ENCODE measurements at places on chromosomes 5 and 9.
A peak's percentile ranks its signal among the peaks of the same experiment; 100 is the strongest.

DNA sequence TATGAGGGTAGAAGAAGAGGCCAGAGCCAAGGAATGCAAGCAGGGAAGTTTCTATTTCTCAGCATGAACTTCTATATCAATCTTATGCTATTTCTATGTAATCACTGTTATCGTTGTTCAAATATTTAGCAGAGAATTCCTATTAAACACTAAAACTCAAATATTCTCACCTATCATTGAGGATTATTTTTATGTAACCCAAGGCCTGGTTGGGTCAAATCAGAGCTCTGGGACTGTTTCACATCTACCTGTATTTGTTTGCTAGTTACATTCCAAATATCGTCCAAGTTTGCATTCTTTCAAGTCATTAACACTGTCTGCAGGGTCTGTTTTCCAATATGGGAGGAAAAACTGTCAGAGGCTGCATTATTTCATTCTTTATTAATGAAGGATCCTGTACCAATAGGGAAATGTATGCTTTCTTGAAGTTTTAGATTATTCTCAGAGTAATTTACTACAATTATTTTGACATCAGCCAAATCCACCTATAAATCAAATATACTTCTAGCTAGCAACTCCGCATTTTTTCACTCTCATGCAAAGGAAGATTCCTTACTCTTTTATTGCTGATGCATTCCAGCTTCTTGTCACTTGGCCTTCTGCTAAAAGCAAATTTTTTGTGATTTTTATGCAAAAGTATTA lies 52.2 kb downstream of the LURAP1L start:
- DNase-seq: no peak

DNA sequence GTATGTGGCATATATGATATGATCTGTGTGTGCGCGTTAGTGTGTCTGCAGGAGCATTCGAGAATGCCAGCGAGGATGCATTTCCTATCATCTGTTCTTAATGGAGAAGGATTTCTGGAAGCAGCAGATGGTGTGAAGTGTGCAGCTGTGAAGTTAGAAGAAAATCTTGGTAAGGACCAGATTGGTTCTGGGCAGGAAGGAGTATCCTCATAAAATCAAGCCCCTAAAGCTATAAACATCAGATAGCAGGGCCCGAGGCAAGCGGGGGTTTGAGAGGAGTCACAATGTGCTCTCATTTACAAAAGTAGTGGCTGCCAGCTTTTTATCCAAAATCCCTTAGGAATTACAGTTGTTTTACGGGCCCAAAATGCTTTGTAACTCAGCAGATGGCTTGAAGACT lies 40.0 kb downstream of the DAPK1 start:
- no peak for DNase-seq

DNA sequence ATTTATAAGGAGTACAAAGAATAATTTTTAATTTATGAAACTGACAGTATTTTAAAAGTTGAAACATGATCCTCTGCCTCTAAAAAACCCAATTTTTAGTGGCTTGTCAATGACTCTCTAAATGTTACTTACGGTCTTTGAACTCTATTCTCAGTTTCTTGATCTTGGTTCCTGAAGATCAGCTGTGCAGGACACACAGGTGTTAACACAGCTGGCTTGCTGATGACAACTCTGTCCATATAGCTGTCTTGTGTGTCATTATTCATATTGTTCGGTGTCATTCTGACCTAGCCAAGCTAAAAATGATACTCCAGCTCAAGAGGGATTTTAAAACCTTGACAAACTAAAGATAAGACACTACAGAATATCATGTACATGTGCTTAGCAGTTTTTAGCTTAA lies 314.5 kb downstream of the CCDC171 start:
- DNase-seq: no peak

DNA sequence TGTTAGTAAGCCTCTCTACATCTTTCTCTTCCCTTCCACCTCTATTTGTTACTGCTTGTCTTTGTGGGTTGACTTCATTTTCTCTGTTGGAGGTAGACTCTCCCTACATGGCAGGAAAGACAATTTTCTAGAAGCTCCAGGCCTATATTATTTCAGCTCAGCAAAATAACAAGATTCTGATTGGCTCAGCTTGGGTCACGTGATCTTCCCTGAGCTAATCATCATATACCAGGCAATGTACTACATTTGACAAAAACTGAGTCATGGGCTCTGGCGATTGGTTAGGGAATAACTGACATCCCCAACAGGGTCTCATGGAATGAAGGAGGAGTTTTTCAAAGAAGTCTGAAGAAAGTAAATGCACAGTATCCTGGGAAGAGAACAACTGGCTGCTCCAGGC lies 65.6 kb upstream of the NR3C1 start:
- DNase-seq: no peak

GRCh38 chr9:1460143-1460769 lies 410.1 kb downstream of the DMRT2 start:
- peak; percentile 67 for DNase-seq

DNA sequence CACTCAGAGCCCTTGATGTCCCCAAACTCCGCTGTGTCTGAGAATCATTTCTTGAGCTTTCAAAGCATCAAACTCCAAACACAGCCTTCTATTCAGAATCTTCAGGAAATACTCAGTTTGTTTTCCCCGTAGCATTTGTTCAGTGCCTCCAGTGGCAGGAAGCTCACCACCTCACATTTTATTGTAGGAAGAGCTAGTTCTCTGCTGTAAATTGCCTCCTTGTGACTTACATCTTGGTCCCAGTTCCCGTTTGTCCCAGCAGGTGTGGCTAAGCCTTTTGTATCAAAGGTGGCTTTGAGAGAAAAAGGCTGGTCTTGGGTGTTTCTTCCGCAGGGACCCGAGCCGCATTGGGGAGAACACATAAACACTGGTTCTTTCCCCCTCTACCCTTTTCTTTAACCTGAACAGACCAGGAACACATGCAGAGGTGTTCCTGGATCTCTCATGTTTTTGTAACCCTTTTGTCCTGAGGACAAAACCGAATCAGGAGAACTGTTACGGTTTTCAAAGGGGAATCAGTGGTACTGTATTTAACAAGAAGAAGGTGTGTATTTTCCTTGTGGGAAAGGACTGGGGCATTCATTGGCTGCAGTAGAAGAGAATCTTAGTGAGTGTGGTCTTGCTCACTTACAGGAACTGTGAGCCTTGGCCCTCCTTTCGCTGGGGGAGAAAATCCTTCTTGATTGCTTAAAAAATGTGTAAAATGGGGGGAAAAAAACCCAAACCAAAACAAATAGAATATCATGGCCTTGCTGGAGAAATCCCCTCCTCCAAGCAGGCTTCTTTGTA lies 1.9 kb downstream of the OSMR start:
- DNase-seq: no peak

DNA sequence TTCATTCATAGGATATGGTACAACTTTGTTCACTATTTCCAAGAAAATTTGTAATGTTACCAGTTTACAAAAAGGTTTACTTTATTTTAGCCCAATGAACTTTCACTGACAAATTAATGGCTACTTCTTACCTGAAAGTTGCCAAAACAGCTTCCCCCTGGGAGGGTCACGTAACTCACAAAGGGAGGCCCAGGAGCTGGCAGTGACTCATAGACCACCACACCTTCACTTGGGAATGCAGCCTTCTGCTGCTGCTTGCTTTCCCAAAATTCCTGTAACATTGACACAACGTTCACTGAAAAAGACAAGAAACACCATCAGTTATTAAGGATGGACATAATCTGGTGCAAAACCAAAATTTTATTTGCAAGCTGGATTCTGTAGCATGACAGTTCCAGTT lies 18.1 kb downstream of the LIX1 start:
- no peak for DNase-seq

GRCh38 chr5:74028406-74028805 lies 402.4 kb downstream of the ARHGEF28 start:
- no peak for DNase-seq

- peak; percentile 69 for DNase-seq
Observed at GRCh38 chr9:117021906-117022305, 334.8 kb downstream of the TRIM32 start.

DNA sequence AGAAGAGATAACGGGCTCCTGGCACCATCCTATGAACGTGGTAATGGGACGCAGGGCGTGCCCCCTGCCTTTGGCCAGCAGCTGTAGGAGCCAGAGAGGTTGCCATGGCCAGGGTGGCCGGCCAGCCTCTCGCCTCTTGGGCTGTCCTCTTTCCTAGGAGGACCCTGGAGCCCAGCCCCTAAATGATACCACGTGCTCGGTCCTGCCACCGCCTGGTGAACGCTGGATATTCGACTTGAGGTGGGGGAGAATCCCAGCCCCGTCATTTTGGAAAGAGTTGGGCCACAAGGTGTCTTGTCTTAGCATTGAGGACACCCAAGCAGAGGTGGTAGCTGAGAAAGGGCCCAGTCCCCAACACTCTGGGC lies 391 bp upstream of the NRG2 start:
- DNase-seq: no peak

- no peak for DNase-seq
Observed at GRCh38 chr9:99335280-99335679, 113.2 kb downstream of the SEC61B start.

GRCh38 chr9:8533681-8534080 lies 734.1 kb upstream of the DMAC1 start:
- no peak for DNase-seq

GRCh38 chr5:136666970-136667620 lies 301.8 kb upstream of the TRPC7 start:
- no peak for DNase-seq
